ENCODE measurements at places on chromosomes 3 and 15.

DNA sequence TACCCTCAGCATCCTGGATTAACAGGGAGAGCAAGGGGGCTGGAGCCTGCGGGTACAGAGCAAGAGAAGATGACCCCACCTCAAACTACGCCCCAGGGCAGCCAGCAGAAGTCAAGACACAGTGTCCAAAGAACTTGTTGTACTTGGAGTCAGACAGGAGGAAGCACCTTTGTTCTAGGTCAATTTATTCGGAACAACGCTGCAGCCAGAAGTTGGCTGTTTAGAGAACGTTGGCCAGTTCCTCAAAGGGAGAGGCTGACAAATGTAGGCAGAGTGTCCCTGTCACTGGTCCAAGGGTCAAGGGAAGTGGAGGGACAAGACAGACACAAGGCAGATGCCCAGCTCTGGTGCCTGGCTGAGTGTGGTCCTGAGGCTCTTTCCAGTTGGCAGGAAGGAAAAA lies 32.1 kb upstream of the PIAS1 start:
- DNase-seq = peak; percentile 58

- peak; percentile 33 for DNase-seq
These were observed 1.6 kb upstream of the PLD1 start for GRCh38 chr3:171811913-171812335.

DNA sequence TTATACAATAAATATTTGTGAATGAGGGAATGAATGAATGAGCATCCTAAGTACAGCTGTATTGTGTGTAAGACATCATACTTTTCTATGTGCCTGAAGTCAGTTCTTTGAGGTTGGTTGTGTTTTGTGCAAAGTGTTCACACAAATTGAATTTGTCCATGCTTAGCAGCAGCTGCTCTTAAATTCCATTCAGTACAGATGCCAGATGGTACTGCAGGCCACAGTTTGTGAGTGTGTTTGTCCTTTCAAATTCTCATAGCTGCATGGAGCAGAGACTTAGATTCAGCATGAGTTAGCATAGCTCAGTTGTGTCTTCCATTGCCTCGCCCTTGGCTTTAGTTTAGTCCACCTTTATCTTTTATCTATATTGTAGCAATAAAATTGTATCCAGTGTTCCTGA lies 3.8 kb upstream of the ZNF385D start:
- DNase-seq = no peak

DNA sequence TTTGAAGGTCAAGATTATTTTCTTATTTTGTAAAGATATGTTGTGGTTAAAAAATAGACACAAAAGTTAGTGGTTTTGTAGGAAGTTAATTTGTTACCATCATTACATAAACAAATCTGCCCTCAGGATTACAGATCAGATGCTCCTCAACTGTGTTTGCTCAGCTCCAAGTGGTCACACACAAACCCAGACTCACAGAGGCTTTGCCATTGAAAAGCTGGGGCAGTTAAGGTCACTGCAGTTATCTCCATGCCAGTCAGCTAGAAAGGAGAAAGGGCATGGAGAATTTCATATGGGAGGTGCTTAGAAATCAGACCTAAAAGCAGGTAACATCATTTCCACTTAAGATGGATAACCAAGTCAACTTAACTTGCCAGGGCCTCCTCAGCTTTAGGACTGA lies 825.7 kb upstream of the GBE1 start:
- DNase-seq = no peak

DNA sequence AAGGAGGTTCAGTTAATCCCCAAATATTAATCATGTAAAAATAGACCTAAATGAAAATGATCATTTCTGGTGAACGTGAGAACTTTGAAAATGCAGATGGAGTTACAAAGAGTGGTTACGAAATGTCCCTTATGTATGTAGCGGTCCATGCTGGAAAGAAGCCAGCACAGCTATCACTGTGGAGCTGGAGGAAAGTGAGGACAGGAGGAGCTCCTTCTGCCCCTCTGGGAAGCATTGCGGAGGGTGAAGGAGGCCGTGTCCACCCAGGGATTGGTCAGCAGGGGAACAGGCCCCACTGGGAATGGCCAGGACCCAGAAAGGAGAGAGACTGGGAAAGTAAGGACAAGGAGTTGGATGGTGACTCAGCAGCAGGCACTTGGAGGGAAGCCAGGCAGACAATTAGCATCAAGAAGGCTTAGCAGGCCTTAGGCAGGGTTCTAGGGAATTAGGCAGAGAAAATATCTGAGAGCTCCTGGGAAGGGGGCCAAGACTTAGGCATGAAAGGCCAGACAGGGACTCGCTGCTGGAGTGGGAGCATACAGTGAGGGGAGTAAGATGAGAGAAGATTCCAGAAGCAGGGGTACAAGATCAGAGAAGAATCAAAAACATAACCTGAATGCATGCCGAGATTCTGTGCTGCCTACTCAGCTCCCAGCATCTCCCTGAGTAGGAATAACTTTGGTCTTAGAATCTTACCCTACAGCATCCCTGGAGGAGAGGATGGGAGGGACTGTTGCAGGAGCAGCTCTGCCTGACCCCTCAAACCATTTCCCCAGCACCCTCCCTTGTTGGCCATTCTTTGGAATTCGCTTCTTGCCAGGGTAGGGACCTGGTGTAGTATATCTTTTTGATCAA lies 171.0 kb upstream of the UMPS start:
- DNase-seq = peak; percentile 57

- DNase-seq = no peak
These were observed 7.7 kb downstream of the ARNT2 start for GRCh38 chr15:80411788-80412288.

GRCh38 chr3:60070366-60070765 lies 1020.5 kb upstream of the CFAP20DC start:
- DNase-seq = no peak

- no peak for DNase-seq
These were observed 11.5 kb downstream of the ACKR2 start for GRCh38 chr3:42820746-42821051.

DNA sequence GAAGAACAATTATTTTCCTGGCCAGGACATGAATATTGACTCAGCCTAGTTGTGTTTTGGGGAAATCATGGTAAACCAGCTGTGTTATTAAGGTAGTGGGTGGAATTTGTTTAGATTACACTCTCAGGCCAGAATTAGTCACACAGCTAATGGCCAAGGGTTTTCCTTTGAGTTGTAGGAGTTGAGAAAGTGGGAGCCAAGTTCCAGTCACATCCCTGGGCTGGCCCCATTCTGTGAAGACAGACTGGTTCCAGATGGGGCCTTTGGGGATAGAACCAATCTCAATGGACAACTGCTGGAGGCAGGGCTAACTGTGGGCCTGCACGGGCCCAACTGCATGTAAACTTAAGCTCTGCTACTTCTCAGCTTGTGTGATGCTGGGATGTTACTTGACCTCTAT lies 1.4 kb upstream of the RASL12 start:
- DNase-seq = no peak

DNA sequence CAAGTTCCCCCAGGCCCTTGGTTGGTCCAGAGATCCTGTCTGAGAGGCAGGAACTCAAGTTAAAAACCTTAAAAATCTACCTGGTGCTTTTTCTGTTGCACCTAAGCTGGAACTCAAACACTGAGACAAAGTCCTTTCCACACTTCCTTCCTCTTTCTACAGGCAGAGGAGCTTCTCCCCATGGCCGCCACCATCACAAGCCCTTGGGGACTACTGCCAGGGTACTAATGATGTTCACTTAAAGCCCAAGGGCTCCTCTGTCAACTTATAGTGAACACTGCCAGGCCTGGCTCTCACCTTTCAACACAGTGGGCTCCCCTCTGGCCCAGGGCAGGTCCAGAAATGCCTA lies 26.0 kb downstream of the TM4SF18 start:
- no peak for DNase-seq

- no peak for DNase-seq
These were observed 237.3 kb downstream of the SHOX2 start for GRCh38 chr3:157868946-157869345.

DNA sequence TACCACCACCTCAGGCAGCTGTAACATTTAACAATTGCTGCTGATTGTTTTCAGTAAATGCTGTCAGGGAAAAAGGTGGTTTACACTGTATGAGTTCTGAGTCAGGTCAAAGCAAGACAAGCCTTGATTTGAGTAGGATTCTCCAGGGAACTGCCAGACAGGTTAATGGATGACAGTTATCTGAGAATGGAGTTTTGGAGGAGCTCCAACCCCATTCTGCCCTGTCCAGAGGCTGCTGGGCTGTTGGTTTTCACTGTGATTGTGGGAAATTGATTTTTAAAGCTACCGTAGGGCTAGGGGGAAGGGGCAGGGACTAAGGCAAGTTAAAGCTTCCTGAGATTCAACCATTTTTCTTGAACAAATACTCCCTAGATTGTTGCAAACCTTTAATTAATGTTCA lies 39.9 kb downstream of the TICRR start:
- no peak for DNase-seq

DNA sequence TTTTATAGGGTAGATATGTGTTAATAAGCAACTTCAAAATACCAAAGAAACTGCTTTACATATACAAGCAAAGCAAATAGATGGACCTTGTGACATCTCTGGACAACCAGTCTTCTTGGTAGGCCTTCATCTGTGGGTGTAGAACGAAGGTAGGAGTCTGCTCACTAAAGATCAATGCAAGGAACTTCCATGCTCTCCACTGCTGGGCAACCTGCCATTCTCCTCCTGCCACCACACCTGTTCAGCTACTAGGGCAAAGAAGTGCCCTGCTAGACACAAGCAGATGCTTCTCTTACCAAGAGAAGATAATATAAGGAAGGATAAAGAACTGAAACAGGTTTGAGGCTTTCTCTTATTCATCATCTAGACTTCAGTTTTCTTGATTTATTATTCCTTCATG lies 12.6 kb downstream of the PPARG start:
- no peak for DNase-seq

- DNase-seq = peak; percentile 57
These were observed 517 bp downstream of the FBN1 start for GRCh38 chr15:48644827-48645557.

GRCh38 chr3:193704431-193704830 lies 111.4 kb downstream of the OPA1 start:
- DNase-seq = no peak

GRCh38 chr3:146271180-146271579 lies 20.3 kb upstream of the PLSCR4 start:
- DNase-seq = no peak

DNA sequence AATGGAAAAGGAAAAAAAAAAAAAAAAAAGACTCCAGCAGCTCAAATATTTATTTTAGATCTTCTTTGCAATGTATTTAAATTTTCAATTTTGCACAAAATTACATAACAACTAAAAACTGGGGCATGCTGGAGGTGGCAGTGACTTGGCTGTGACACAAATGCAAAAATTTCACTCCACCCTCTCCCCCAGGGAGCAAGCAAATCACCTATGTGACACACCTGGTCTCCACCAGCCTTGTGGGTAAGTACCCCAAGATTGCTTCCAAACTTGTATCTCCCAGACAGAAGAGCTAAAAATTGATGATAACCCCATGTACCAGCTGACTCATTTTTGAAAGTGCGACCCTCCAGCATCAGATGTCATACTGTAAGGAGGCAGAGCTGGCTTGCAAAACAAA lies 32.0 kb downstream of the UBE3A start:
- no peak for DNase-seq

DNA sequence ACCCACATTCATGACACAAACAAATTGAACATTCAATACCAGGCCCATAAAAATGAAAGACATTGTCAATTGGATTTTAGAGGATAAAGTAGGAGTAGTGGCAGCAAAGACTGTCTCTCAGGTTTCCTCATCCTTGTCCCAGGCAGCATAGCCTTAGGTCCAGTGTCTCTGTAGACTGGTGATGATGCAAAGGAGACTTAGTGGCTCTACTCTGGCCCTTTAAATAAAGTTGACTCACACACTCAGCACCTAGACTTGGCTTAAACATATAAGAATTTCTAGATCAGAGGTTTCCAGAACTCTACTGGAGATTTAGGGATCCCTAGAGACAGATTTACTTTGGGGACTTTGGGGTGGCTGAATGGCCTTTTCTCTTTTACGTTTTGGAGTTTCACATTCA lies 166.6 kb downstream of the NR1D2 start:
- DNase-seq = no peak

- DNase-seq = no peak
These were observed 471.7 kb upstream of the MCTP2 start for GRCh38 chr15:93759629-93760028.

DNA sequence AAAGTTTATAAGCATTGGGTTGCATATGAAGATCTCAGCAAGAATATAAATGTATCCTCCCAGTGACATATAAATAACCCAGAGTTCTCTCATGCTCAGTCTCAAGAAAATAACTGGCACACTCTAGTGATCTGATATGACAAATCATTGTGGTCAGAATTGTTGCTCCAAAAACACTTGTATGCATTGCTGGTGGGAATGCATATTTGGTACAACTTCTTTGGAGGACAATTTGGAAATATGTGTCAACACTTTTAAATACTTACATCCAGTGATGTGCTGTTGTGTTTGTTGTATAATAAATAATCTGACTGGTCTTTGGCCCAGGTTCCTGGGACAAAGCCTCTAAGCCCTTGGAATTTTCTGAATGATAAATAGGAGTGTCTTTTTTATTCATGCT lies 66.7 kb upstream of the STT3B start:
- no peak for DNase-seq

- DNase-seq = no peak
These were observed 16.1 kb upstream of the PLOD2 start for GRCh38 chr3:146177072-146177471.

GRCh38 chr3:12840591-12841148 lies 695 bp downstream of the RPL32 start:
- DNase-seq = no peak

DNA sequence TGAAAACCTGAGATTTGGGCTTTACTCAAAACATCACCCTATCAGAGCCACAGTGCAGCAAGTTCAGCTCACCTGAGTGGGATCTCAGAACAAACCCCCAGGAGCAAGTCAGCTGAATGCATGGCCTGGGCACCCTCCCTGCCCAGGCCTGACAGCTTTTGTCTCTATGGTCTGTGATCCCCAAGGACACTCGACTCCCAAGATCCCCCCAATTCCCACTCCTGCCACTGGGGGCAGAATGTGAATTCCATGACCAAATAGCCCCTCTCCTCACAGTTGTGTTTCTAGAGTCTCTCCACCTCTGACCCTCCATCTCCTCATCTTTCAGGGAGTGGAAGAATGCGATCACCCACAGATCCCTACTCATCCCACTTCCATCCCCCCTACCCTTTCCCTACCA lies 58.9 kb downstream of the ZNF445 start:
- no peak for DNase-seq

DNA sequence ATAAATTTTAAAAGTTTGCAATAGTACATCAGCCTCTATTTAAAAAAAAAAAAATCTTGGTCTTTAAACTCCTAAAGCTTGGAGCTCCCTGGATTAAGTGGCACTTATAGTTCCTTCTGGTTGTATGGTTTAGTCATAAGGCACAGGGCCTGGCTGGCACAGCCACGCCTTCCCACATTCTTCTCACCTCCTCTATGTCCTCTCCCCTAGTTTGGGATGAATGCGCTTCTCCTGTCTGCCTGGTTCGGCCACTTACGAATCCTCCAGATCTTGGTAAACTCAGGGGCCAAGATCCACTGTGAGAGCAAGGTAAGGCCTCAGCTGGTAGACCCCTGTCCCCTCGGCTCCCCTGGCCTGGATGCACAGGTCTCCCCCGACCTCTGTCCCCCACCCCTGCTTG lies 10.0 kb downstream of the ANKDD1A start:
- DNase-seq = no peak

GRCh38 chr3:105504440-105504951 lies 137.8 kb downstream of the ALCAM start:
- DNase-seq = no peak
